ENCODE measurements at places on chromosomes 1 and 21.

DNA sequence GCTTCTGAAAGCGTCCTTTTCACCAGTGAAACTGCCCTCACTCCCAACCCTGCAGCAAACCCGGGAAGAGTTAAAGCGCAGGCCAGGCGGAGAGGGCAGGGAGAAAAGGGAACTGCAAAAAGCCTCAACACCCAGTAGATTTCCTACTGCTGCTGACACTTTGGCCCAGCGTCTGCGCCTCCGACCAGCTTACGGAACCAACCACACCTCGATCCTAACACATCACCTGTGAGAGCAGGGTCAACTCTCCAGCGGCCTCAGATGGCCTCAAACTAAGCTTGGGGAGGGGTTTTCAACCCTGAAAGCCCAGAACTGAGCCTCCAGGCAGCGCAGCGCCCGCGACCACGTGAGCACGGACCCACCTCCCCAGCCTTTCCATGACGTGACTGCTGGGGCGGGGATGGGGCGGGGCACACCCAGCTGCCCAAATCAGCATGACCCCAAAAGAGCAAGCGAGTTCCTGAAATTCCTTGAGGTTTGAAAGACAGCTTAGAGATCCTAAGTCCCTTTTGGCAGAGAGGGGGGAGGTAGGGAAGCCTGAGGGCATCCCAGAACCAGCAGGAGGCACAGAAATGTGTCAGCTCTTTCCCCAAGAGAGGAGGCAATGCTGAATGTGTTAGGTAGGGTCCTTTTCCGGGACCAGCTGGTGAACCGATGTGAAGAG lies 59.1 kb downstream of the ITPKB start:
- DNase-seq: no peak

DNA sequence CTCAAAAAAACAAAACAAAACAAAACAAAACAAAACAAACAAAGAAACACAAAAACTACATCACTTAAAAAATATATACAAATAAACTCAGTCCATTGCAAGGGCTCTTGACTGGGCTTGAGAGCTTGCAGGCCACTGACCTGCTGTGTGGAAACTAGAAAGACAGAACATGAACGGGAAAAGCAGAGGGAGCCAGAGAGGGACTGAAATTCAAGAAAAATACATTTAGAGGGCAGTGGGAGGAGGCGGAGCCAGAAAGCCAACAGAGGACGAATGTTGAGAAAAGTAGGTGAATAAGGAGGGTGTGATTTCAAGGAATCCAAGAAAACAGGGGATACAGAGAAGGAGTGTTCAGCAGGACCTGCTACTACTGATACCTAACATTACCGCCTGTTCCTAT lies 41.4 kb upstream of the PLA2G2C start:
- DNase-seq: no peak

DNA sequence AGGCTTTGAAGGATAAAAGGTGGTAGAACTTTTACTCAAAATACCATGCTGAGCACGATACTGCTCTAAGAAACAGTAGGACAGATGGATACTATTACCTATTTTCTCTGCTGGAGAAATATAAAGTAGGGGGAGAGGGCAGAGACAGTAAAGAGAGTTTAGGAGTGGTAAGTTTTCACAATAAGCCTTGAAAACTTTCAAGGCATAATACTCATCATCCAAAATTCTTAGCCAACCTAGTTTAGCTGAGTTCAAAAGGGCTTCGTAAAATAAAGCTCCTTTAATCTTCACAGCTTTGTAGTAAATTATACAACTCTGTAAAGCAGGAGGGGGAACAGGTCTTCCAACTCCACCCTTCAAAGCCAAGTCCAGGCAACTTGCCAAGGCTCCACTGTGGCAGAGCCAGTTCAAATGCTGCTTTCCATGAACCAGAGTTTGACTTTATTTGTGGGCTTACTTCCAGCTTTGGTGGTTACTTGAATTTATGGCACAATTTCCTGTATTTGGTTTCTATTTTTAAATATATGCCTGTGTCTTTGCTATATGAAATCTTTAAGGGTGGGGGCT lies 15.5 kb downstream of the TEX38 start:
- no peak for DNase-seq

GRCh38 chr1:40652979-40653378 lies 12.5 kb downstream of the RIMS3 start:
- no peak for DNase-seq

DNA sequence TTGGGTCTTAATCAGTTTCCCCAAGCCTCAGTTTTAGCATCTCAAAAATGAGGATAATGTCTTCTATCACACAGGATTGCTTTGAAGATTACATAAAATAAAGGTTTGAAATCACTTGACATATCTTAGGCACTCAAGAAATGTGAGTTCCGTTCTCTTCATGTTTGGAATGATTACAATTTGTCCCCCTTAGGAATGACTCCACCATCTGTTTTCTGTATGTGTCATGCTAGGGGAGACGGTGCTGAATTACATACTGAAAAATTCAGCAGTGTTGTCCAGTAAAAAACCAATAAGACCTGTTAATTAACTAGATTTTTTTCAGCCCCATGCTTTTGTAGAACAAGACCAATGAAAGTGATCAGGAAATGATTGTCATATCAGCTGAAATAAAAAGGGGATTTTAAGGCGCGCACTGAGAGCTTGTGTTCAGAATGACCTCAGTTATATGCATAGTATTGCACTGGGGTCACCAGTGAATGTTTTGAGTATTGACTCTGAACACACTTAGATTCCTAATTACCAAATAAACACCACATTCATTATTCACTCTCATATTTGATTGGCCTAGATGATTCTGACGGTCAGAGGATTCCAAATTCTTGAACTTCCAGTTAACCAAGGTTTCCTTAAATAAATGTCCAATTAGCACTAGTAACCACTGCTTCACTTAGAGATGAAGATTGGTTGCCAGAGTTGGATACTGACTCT lies 114.5 kb upstream of the KCNK2 start:
- DNase-seq: no peak

DNA sequence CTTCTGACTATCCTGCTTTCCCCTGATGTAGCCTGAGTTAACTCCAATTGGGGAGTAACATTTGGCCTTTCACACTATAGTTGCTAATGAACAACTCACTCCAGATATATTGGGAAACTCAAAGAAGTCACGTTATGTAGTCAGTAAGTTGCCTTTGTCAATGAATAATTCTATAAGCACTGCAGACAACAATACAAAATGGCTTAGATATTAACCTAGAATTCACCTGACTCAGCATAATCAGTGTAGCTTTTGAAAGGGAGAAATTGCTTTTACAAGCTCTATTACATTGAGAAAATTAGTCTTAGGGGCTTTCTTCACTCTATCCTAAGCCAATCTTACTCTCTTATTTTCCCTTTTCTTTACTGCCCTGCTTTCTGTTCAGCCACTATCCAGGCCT lies 303.5 kb upstream of the NR5A2 start:
- no peak for DNase-seq

DNA sequence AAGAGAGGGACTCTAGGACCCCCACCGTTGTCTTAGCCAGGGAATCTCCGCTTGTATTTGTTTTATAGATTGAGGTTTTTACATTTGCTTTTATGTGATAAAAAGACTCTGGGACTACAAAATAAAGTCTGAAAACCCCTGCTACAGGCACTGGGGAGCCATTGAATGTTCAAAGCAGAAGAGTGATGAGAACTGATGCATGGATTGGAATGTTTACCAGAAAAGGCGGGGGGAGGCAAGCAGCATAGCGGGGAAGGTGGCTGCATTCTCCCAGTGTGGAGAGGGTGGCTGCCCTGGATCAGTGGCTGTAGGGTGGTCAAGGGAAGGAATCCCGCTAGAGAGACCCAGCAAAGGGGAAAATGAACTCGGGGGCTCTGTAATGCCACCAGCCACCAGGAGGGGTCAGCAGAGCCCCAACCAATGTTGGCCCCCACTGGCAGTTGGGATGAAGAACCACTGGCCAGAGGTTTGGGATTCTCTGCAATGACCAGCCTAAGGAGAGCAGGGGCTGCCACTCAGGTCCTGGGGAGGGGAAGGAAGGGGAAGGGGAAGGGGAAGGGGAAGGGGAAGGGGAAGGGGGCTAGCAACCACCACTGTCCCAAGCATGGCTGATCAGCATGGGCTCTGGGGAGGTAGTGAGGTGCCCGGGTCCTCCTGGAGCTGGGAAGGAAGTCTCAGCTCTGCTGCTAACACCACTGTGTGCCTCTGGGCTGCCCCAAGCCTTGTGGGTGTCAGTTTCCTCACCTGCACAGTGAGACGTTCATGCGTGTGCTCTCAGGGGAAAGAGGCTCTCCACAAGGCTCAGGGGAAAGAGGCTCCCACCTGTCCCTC lies 19.2 kb upstream of the PEF1 start:
- DNase-seq: no peak

Measured in DMS 273 treated with DMSO at 0.1 percent for 48 hours (cell line).